ENCODE measurements at places on chromosomes 13 and 19.

GRCh38 chr13:111909501-111909900 lies 157.4 kb upstream of the SOX1 start:
- DNase-seq = no peak

DNA sequence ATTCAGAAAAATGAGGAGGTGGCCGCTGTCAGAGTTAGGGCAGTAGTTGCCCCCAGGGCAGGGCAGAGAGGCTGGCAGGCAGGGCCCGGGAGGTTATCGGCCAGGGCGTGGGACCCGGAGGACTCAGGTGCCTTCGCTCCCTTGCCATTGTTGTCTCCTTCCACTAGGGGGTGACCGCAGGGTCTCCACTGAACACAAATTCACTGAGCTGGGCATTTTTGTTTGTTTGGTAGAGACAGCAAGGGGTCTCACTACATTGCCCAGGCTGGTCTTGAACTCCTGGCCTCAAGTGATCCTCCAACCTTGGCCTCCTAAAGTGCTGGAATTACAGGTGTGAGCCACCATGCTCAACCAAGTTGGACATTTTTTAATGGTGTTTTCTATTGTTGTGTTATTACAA lies 25.1 kb downstream of the CARS2 start:
- DNase-seq = no peak

- no peak for DNase-seq
Observed at GRCh38 chr13:99218969-99219368, 18.3 kb downstream of the UBAC2 start.

DNA sequence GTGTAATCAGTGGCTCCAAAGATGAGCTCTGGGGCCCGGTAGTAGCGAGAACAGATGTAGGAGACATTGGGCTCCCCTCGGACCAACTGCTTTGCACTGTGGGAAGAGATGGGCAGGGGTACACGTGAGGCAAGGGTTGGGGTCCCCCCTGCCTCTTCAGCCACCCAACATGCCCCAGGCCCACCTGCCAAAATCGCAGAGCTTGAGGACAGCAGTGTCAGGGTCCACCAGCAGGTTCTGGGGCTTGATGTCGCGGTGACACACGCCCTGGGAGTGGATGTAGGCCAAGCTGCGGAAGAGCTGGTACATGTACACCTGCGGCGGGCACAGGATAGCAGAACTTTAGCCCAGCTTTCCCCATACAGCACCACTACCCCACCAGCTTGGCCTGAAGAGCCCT lies 8.0 kb downstream of the GSK3A start:
- no peak for DNase-seq

GRCh38 chr13:69319656-69320055 lies 788.0 kb upstream of the ATXN8OS start:
- DNase-seq = peak; percentile 14

- DNase-seq = no peak
Observed at GRCh38 chr13:101624981-101625380, 172.5 kb downstream of the ITGBL1 start.

- DNase-seq = no peak
Observed at GRCh38 chr13:51825681-51826254, 19.2 kb downstream of the TMEM272 start.

DNA sequence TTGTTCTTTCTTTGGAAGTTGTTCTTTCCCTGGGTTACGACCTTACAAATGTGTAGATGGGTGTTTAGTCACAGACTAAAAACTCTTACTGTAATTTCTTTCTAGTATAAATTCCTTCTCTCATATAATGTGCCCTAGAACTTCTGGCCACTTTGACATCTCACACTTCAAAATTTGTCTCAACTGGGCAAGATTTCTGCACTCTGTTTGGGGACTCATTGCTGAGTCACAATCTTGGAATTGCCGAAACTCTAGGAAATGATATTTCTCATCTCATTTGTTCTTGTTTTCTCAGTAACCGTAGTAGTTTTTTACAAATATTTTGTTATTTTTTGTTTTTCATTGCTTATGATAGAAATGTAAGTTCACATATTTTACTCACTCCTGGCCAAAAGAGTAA lies 2523.2 kb upstream of the PCDH20 start:
- DNase-seq = no peak

GRCh38 chr13:109694972-109695371 lies 91.4 kb downstream of the IRS2 start:
- no peak for DNase-seq

DNA sequence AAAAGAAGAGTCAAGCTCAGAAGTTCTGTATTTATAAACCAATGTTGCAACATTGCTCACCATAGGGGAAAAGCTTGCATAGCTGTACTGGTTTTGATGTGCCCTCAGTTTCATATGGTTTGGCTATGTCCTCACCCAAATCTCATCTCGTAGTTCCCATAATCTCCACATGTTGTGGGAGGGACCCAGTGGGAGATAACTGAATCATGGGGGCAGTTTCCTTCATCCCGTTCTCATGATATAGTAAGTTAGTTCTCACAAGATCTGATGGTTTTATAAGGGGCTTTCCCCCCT lies 73.9 kb downstream of the TNFRSF19 start:
- no peak for DNase-seq

DNA sequence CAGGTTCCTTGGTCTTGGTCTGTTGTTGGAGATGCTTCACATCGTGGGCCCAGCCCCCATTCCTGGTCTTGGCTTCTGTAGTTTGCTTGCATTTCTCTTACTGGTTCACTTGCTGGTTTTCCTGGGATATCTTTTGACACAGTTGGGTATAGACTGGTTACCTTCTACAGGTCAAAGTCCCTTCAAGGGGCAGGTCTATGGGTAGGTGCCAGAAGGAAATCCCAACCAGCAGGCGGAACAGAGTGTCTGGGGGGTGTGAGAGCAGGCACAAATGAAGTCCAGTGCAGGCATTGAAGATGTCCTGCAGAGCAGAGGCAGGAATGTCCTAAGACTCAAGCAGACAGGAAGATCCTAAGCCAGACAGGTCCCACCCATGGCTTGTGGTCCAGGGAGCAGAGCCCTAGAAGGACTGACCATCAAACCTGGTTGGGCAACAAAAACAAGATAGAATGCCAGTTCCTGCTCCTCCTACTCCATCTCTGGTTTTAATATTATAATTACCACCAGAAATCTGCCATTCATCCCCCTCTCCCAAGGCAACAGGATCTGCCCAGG lies 17.7 kb upstream of the WASF3 start:
- no peak for DNase-seq

- DNase-seq = no peak
Observed at GRCh38 chr19:12295191-12295590, 508 bp upstream of the ZNF44 start.

DNA sequence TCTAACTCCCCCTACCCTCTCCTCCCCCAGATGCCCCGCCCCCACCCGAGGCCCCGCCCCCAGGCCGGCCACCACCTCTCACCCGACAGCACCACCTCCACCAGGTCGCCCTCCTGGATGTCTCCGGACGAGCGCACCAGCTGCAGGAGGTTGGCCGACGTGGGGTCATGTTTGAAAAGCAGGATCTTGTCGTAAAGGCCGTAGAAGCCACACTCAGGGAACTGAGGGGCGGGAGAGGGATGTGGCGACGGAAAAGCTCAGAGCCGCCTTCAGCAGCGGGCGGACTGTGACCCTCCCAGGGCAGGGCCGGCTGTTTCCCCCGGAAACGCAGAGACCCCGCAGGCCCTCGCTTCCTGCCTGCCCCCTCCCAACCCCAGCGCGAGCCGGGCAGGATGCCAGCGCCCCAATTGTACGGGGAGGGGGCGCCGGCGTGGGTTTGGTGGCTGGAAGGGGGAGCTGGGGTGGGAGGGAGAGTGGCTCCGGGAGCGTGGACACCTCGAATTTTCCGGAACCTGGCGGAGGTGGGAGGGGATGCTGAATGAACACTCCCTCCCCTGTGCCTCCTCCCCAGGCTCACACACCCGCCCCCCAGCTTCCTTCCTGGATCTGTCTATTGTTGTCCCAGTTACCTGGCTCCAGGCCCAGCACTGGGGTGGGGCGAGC lies 3.0 kb downstream of the PRKD2 start:
- DNase-seq = peak; percentile 66

DNA sequence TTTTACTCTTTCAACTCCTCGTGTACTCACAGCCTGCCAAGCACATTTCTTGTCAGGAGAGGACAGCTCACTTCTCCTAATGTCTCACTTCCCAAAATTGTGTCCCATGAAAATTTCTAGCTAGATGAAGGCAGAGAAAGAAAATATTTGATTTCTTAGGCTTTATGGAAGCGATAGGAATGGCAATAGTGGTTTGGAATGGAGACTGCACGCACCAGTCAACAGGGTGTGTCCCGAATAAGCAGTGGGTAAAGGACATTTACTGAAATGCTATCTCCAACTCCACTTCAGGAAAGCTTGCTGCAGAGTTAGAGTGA lies 321 bp upstream of the ZNF222 start:
- no peak for DNase-seq

GRCh38 chr19:40090241-40091204 lies at the start of gene ZNF780A:
Gene ZNF780A (minus strand): TSS chr19:40090943. CDS start chr19:40084753, 6,190 bp downstream.
- DNase-seq = peak; percentile 57

- peak; percentile 100 for DNase-seq
Observed at GRCh38 chr19:45584332-45585157, at the start of gene OPA3. Gene OPA3 (minus strand): TSS chr19:45584802. CDS start chr19:45584764, 38 bp downstream.

DNA sequence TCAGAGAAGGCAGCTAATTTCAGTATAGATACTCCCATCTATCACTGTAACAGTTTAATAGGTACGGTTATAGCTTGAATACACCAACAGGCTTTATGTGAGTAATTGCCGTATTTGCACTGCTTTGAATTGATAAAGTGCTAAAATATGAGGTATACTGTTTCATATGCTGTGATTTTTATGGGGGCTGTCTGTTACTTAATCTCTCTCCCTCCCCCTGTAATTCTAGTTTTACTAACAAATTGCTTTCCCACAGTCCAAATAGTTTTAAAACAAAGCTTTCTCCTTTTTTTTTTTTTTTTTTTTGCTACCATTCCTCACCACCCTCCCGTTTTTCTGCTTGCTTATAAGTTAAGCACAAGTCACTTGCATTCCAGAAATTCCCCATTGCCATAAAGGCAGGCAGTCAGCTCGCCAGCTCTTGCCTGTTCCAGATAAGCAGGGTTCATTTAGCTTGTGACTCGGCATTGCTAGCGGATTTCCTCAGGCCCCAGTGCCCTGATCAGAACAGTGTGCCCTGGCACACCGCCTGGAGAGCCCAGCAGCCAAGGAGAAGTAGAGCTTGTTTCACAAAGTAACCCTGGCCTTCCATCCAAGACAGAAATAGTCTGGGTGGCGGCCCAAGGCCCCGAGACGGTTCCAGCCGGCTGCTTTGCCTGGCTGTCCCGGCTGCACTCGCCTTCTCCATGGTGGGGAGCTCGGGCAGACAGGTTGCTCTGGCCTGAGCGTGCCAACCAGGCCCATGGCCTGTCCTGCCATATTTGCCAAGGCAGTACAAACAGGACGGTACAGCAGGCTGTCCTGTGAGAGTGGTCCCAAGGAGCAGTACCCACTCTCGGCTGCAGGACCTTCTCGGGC lies 43.5 kb upstream of the NPAS1 start:
- peak; percentile 99 for DNase-seq

Measured in astrocyte (in vitro differentiated cells and primary cell).